ENCODE measurements at places on chromosomes 1 and 21. TPM values are rescaled to one million over a fixed set of nuclear protein-coding genes. Genes with fewer than 3 reads are reported as not detected.

KLHDC7A gene
- total RNA-seq, result not detected

DNA sequence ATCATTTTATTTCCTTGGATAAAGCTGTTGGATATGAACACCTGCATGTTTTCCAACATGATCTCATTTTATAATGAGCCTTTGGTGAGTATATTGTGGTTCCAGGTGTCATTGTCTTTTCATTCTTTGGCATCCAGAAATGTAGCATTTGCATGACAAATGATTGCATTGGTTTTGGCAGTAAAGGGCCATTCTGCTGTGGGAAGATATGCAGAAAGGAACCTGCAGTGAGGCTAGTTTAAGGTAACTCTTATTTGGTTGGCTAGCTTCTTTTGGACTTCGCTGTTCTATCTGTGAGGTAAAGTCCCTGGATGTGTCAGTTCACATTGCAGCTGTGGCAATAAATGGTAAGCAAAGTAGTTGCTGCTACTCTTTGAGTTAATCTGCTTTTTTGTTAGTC lies 343.0 kb downstream of the AMY1C start:
- DNase-seq, result no peak

MAP3K6 gene
- 18.2 TPM for total RNA-seq

OPTC gene
- not detected for total RNA-seq

GRCh38 chr1:179384027-179384426 lies 18.3 kb downstream of the AXDND1 start:
- DNase-seq, result no peak

DNA sequence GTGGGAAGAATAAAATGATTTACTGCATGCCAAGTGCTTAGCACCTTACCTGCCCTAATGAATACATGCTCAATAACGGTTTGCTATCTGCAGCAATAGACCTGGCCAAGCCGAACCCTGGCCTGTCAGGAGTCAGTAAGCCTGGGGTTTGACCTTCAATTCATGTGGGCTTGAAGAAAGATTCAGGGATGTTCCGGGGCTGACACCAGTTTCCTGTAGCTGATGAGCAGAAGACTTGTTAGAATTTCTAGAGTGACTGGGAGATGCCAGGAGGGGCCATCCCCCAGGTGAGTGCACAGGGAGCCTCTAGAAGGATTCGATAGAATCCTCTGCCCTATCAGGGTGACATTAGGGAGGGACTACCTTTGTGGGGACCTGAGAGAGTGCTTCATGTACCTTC lies 210.9 kb downstream of the HIVEP3 start:
- no peak for DNase-seq

Data from fibroblast of the aortic adventitia (primary cell).